Breast epithelium (tissue), 4 donors: ENCODE measurements at places on chromosomes 2 and 18. TPM values are rescaled to one million over a fixed set of nuclear protein-coding genes. Genes with fewer than 3 reads are reported as not detected.
A peak's percentile ranks its signal among the peaks of the same experiment; 100 is the strongest.

DNA sequence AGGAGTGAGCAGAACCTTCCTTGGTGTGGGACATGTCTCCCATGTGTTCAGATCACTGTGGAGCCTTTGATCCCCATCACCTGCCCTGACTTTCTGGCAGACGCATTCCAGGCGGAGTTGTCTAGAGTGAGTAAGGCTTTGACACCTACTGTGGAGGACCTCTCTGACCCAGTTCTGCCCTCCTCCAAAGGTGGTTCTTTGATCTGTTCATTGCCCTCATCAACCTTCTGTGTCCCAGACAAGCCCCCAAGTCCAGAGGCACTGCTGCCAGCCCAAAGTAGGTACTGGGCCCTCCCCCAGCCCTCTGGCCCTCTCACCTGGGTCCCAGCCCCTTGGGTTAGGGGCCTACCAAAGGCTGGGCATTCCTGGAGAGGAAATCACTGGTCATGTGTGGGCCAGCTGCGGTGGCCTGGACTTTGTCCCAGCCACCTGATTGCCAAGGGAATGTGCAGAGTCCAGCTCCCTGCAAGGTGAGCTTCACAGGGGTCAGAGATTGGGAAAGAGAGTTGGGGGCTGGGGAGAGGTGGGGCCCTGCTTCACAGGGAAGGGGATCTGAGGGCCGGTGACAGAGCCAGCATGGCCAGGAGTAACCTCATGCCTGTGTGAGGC lies 12.1 kb upstream of the FAHD2A start:
- no peaks in the 10 kb centered on the region for H3K27me3 ChIP-seq
- H3K4me1 ChIP-seq, result no peaks in the 10 kb centered on the region
- no peaks in the 10 kb centered on the region for H3K36me3 ChIP-seq
- no peak for DNase-seq

ACKR3 gene
- 39.4 TPM for total RNA-seq

GRCh38 chr2:9378433-9379390 lies 44.6 kb downstream of the ITGB1BP1 start:
- peak overlapping the region; percentile 33 for H3K27ac ChIP-seq
- H3K4me3 ChIP-seq, result no peak overlapping the region
- no peaks in the 10 kb centered on the region for H3K36me3 ChIP-seq
- H3K27me3 ChIP-seq, result no peaks in the 10 kb centered on the region
- H3K4me1 ChIP-seq, result no peaks in the 10 kb centered on the region
- DNase-seq, result no peak

GRCh38 chr18:42743373-42744138 lies 371.9 kb downstream of the RIT2 start:
- no peak overlapping the region for H3K4me3 ChIP-seq
- no peak for DNase-seq
- no peak overlapping the region for H3K27ac ChIP-seq
